Tongue (tissue), 3 donors: ENCODE measurements at places on chromosomes 5 and 9. TPM values are rescaled to one million over a fixed set of nuclear protein-coding genes. Genes with fewer than 3 reads are reported as not detected.

MARVELD2 gene
- 3.2 TPM for total RNA-seq

UGCG gene
- total RNA-seq, result 44.6 TPM

BDP1 gene
- 49.5 TPM for total RNA-seq

CAMK4 gene
- total RNA-seq, result 8.4 TPM

UBQLN1 gene
- 106 TPM for total RNA-seq

LRRC19 gene
- not detected for total RNA-seq

ENG gene
- 11.6 TPM for total RNA-seq

SPATA6L gene
- 4.2 TPM for total RNA-seq

CFAP157 gene
- total RNA-seq, result not detected

IL9 gene
- not detected for total RNA-seq

OR1L1 gene
- not detected for total RNA-seq

OLFM1 gene
- total RNA-seq, result 10.7 TPM

PTPN3 gene
- total RNA-seq, result 5.9 TPM
